CD14-positive monocyte (primary cell): ENCODE measurements at places on chromosomes 11 and 22.

DNA sequence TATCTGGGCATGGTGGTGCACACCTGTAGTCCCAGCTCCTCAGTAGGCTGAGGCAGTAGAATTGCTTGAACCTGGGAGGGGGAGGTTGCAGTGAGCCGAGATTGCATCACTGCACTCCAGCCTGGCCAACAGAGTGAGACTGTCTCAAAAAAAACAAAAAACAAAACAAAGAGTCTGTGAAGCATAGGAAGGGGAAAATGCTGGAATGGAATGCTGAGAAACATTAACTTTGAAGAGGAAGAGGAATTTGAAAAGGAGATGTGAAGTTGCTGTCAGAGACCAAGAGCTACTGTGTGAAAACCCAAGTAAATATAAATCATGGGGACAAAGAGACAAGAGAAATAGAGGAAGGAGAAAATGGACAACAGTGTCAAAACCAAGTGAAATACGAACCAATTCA is 455.1 kb upstream of the ARHGAP42 start:
- DNase-seq, result no peak

DNA sequence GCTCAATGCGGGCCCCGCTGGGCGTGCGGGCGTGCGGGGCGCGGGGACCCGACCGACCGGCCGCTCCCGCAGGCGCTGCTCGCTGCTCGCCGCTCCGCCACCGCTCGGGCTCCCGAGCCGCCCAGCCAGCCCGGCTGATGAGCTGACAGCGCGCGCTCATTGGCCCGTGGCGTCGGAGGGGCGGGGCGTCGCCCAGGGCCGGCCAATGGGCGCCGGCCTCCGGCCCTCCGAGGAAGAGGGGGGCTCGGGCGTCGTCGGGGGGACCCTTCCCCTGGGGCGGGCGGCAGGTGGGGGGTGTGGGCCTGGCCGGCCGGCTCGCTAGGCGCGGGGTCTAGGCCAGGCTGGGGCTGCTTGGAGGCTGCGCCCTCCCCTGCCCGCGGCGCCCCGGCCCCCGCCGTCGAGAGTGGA is at the start of gene SCUBE1:
Gene SCUBE1, minus strand, starts transcription at position 111 of the 408 bp plus-strand sequence. CDS start 111 bp downstream, outside the sequence.
- DNase-seq, result peak; percentile 72

DNA sequence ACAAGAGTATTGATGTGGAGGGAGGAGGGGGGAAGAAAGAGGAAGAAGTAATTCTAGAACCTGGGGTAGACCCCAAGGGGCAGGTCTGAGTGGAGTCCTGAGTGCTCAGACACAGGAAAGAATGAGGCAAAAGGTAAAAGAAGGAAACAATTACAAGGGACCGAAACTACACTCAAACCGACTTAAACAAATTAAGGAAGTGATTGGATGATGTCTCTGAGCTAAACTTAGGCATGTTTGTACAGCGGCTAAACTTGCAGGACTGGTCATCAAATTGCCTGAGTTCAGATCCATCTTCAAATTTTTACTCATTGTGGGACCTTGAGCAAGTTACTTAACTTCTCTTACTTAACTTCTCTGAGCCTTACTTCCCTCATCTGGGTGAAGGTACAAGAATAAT is 86.3 kb upstream of the LRRC55 start:
- no peak for DNase-seq

- DNase-seq, result no peak
Measured at GRCh38 chr11:126182787-126183445, 28.5 kb downstream of the RPUSD4 start.

GRCh38 chr22:32904044-32904443 is 102.5 kb downstream of the TIMP3 start:
- no peak for DNase-seq

GRCh38 chr22:23255506-23256170 is 75.3 kb downstream of the BCR start:
- no peak for DNase-seq

- DNase-seq, result no peak
Measured at GRCh38 chr11:111039982-111040381, 205.5 kb upstream of the POU2AF2 start.
